ENCODE measurements at places on chromosomes 3 and 15.
A peak's percentile ranks its signal among the peaks of the same experiment; 100 is the strongest.

- no peak for DNase-seq
These were observed 190.3 kb downstream of the XXYLT1 start for GRCh38 chr3:195080571-195081151.

- no peak for DNase-seq
These were observed 32.2 kb upstream of the LRTM1 start for GRCh38 chr3:54960082-54960481.

GRCh38 chr15:33559207-33559890, 248.6 kb downstream of the RYR3 start:
- no peak for DNase-seq

DNA sequence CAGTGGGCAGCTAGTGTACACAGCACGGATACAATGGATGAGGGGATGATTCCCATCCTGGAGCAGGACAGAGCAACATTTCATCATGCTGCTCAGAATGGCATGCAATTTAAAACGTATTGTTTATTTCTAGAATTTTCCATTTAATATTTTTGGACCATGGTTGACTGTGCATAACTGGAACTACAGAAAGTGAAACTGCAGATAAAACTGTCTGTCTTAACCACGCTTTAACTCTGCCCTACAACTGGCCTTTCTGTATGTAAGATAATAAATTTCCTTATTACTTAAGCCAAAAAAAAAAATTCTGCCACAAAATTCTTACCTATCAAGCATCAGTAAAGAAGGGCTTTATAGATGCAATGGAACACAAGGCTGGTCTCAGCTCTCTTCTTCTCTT, 33.4 kb downstream of the AP3S2 start:
- no peak for DNase-seq

DNA sequence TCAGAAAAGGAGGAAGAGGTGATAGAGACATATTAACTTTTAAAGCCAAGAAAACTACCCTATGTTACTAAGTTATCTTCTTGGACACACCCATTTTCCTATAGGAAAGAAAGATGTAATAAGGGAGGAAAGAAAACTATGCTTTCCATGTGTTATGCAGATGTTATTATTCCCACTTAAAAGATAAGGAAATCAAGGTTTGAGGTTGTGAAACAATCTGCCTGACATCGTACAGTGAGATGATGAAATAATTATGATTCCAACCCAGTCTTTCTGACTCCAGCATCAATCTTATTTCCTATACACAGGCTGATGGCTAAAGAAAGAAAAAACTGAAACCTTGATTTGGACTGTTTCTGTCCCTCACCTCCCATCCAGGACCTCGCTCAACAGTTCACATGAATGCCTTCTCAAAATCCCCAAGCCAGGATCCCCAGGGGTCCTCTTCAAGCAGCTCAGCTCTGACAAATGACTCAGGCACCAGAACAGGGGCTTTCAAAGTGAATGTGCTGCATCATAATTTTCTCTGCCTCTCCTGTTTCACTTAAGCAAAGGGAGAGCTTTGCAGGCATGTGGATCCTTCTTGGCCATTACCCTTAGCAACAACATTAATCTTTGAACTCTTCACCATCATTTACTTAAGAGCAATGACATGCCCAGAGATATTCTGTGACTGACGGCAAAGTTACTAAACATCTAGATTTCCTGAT, 12.4 kb upstream of the EID1 start:
- DNase-seq = no peak

DNA sequence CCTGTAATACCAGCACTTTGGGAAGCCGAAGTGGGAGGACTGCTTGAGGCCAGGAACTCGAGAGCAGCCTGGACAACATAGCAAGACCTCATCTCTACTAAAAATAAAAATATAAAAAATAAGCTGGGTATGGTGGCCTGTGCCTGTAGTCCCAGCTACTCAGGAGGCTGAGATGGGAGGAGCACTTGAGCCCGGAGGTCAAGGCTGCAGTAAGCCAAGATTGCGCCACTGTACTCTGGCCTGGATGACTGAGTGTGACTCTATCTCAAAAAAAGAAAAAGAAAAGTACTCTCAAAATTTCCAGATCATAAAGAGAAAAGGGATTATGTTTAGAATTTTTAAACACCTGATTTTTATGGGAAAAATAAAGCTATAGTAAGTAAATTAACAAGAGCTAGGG, 24.1 kb downstream of the SLC51A start:
- DNase-seq = no peak

DNA sequence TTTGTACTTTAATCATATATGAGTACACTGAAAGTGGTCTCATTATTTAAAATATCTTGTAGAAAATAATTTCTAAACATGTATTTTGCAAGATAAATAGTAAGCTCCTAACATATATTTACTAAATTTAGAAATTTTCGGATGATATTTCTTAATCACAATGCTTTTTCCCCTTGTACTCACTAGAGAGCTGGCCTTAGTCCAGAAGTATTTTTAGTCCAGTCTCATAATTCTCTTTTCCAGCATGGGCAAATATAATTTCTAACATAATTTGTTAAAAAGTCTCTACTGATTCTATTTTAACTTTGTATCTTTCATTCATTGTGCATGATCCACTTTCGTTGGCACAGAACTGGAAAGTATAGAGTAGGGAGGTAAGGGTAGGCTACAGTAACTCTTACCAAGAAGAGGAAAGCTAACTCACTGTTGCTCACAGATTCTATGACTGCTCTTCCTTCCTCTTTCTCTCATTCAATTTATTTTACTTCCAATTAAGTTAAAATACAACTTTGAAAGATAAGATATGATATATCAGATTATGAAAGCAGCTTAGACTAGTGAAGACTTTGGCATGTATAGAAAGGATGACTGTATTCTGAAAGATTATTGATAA, 39.3 kb downstream of the FGF7 start:
- DNase-seq = no peak

DNA sequence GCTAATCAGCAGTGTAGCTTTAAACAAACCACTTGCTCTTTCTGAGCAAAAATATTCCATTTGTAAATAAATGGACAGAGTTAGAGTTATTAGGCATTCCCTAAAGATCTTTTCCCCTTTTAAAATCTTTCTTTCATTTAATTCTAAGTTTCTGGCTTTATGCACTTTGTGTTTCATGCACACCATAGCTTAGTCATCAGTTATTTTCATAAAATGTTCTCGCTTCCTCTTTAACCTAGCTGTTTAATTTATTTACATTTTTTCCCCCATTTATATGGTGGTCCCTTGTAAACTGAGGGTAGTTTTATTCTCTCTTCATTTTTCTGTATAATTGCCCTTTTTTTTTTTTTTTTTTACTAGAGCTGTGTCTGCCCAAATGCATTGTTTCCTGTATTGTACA, 315.0 kb upstream of the LRRFIP2 start:
- DNase-seq = no peak

DNA sequence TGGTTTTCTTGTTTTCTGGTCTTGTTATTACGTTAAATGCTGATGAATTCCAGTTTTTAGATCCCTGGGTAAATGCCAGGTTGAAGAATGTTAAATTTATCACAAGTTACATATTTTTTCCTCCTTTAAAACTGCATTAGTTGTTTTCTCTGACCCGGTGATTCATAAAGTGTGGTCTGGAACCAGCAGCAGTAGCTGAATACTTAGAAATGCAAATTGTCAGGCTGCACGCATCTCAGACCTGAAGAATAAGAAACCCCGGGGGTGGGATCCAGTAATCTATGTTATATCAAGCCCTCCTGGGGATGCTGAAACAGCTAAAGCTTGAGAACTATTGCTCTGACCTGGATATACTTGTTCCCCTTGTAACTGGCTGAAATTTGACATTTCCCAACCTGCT, 69.1 kb downstream of the PEX5L start:
- DNase-seq = no peak

DNA sequence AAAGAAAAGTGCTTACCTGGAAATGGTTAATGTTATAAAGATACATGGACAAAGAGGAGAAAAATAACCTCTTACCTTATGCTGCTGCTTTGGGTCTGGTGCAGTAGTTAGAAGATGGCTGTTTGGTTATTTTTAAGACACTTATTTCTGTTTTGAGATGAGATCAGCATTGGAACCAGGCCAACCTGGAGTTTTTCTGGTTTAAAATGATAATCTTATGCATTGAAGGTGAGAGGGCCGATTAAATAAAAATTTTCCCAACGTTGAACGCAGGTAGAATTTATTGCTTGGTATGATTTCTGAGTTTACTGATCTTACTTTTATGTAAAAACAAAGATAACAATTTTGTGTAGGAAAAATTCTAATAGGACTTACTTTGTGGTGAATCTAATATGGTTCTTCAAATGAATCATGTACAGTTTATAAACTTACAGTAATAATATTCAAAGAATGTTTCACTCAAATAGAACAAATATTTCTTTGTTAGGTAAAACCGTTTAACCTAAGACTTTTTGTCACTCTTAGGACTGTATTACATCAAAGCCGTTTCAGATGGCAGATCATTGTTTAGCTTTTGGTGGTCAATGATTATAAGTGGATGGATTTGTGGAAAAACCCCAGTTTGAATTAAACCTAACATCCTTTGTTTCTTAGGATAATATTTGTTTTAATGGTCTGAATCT, 14.9 kb downstream of the UBE2E2 start:
- DNase-seq = no peak

DNA sequence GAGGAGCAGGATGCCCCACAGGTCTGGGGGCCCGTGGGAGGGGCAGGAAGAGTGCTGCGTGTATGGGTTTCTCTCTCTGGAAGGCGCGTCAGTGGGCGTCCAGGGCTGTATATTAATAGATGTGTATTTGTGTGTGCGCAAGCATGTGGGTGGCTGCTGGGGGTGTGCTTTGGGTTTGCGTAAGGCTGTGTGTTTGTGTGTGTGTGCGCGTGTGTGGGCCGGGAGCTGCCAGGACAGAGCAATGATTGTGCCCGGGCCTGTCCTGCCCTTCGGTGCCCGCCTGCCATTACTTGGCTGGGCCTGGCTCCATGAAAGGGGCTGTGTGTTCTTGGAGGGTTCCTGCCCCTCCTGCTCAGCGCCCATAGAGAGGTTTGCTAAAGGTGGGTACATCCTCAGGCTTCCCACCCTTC, 16.3 kb downstream of the CSPG4 start:
- DNase-seq = no peak

- peak; percentile 33 for DNase-seq
These were observed 1.3 kb downstream of the FRMD5 start for GRCh38 chr15:44193651-44194322.

DNA sequence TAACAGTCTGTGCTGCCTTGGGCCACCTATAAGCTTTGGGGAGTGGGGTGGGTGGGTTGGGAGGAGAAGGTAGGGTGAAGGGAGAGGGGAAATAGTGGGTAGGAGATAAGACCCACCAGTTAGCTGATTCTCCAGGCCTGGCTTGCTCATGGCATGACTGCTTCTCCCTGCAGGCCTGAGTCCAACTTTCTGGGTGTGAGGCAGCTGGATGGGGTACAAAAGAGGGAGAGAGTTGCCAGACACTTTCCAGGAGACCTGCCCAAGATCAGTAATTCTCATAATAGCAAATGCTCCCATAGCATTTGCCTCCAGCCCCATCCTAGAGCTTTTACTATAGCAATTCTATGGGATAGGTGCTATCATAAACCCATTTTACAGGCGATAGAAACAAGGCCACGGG, 7.7 kb downstream of the CGNL1 start:
- no peak for DNase-seq

DNA sequence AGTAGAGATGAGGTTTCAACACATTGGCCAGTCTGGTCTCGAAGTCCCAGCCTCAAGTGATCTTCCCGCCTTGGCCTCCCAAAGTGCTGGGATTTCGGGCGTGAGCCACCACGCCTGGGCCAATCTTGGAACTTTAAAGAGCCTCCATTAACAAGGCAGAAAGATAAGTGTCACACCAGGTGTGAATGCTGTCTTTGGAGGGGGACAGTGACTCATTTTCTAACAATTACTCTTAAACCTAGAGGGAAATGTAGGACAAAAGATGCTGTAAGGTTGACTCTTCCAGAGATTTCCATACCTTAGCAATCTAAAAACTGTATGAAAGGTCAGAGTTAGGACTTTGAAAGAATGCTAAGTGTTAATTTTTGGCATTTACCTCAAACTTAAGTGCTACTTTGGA, 84.9 kb downstream of the FNDC3B start:
- DNase-seq = no peak

GRCh38 chr15:90957031-90957790, 2.5 kb downstream of the RCCD1 start:
- DNase-seq = peak; percentile 20

DNA sequence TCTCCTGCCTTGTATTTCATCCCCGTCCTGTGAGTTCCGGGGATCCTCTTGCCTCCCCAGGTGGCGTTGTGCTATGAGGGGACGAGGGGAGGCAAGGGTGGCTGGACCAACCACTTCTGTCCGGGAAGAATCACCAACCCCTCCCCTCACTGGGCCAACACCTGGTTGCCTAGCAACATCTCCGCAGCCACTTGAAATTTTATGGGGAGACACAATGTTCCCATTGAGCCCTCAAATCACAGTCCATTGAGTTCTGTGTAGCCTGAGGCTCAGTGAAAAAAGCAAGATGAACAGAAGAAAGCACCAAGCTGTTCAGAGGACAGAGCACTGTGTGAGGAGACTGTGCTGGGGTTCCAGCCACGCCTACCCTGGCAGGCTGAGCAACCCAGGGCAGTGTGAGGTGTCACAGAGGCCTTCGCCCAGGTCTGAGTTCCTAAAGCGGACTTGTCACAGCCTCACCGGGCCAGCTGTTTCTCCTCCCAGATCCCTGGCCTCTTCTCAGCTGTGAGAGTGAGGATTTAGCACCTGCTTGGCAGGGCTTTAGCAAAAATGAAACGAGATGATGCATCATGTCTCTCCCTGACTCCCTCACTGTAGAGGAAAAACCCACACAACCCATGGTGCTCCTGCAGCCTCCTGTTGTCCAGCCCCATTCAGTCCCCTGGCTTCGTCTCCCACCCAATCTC, 76.8 kb downstream of the ATP2B2 start:
- no peak for DNase-seq

Data from HTR-8/SVneo (cell line).